ENCODE measurements at places on chromosomes 7 and 10.

DNA sequence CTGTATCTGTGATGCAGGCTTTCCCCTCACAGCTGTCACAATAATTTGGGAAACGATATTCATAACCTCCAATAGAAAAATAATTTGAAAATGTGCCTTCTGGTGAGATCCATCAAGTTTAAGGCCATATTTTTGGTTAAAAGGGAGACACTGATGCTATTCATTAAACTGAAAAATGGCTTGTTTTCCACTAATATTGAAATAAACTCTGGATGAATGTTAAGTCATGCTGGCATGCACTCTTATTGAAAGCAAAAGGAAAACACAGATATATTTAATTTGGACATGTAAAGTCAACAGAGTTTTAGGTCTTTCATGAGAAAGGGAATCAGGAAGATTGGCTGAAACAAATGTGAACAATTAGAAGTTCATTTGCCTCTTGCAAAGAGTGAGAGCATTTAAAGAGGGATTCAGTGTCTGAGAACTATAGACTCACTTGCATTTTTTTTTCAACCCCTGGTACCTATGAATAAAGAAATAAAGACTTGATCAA is 879.2 kb downstream of the LRMDA start:
- no peak for DNase-seq

DNA sequence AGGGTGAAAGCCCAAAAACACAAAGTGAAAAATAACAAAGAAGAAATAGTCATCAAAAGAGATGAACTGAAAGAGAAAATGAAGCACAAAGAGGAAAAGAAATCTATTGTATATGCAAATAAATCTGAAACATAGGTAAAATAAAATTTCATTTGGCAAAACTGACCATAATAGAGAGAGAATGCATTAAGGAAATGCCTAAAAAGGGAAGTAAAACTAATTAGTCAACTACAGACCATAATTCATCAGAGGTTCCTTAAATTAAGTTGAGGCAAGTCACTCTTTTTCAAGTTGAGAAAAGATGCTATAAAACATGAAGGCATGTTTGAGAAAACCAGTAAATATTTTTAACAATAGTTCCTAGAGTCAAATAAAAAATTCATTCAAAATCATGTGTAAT is 233.3 kb downstream of the LRRN3 start:
- DNase-seq: no peak

DNA sequence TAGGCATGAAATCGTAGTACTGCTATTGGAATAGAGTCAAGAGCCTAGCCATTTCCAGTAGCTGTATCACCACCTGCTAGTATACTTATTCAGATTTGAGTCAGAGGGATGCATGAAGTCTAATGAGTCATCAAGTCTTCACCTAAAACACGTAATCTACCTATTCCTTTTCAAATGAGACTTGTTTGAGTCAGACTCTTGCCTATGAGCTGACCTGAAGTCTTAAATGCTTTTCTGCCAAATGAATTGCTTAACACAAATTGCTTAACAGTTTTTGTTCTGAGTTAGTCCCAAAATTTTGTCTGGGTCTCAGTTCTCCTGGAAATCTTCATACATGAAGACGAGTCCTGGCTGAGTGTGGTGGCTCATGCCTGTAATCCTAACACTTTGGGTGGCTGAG is 165.2 kb downstream of the GNAT3 start:
- no peak for DNase-seq

DNA sequence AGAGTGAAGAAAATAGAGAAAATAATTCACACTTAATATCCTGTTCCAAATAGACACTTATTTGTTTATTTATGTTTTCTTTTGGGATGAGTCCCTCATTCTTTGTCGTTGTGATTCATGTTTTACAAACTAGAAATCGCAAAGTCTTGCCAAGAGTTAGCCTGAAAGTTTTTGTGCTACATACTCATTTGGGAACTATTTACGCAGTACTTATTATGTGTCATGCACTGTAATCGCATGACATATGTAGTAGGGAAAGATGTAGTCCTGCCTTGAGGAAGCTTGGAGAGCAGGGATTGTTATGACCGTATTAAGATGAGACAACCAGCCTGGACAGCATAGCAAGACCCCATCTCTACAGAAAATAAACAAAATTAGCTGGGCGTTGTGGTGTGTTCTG is 189.3 kb downstream of the ABCA13 start:
- DNase-seq: no peak

GRCh38 chr10:19815731-19816410 is 361 bp upstream of the PLXDC2 start:
- DNase-seq: no peak

DNA sequence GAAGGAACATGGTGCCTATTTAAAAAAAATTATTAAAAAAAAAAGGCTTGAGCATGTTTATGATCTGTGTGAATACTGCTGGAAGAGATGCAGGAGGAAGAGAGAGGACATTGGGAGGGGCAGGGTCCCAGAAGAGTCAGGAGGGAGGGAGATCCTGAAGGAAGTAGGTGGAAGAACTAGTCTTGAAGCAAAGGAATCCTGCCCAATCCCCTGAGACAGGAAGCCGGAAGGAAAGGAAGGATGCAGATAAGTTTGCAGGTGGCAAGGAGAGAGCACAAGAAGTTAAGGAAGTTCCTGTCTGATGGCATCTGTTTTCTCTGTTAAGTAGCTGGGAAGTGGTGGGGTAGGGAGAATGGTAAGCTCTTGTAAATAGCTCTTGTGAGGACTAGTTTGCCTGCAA is 318.5 kb downstream of the DOCK4 start:
- DNase-seq: no peak

DNA sequence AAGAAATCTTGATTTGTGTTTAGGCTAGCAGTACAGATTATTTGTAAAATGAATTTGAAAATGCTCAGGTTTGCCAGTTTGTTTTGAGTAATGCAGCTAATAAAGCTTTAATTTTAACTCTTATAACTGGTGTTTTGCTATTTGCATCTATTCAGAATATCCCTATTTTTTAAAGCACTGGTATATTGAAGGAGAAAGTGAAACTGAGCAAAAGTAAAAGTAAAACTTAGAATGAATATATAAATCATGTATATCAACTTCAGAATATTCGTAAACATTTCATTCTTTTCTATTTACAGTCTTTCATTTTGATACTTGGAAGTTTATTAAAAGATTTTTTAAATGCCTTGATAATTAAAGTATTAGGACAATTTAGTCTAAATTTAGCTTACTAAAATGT is 26.2 kb downstream of the TASOR2 start:
- DNase-seq: no peak

- DNase-seq: no peak
Measured at GRCh38 chr10:76950354-76950753, 687.3 kb downstream of the KCNMA1 start.

DNA sequence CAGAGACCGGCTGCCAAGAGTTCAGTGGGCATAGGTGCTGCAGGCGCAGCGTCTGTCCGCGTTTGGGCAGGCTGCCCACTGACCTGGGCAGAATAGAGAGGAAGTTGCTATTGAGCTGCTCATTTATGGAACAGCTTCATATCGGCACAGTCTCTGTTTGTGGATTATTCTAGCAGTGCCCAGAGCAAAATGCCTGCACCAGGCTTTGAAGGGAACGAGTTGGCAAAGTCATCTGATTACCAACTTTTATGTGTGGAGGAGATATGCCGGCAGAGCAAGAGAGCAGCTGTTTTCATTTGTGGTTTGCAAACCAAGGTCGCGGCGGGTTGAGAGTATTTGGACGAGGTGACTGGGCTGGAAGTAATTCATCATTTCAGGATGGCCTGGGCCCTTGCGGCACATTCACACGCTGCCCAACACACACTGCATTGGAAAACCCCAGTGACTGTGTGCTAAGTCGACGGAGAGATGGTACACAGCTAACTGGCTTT is 228.5 kb downstream of the TCERG1L start:
- no peak for DNase-seq

DNA sequence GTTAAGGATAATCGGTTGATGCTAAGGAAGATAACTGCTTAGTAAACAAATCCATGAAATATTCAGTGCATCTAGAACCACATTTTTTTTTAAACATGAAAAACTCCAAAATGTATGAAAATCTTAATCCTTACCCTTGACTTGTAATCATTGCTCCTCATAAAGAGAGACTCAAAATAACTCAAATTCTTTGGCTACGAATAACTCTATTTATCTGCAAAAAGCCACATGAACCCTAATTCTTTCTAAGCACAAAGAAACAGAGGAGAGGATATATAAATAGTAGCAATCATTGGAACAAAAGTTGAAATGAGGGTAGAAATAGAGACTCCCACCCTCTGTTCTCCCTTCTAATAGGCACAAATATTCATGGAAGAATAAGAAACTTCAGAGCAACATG is 40.2 kb downstream of the ANK3 start:
- no peak for DNase-seq

DNA sequence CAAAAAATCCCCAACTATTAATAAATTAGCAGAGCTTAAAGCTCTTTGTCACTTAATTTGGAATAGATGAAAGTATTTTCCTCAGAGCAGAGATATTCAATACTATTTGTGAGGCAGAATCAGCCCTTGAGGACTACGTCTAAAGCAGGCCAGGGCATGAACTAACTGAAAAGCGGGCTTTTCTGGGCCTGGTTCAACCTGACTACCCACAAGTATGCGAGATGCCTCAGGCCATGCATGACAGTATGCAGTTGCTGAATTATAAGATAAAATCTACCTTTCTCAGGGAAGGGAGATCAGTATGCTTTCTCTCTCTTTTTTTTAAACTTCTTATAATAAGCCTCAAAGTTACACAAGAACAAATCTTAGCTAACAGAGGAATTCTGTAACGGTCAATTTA is 20.1 kb downstream of the TMEM168 start:
- DNase-seq: no peak

DNA sequence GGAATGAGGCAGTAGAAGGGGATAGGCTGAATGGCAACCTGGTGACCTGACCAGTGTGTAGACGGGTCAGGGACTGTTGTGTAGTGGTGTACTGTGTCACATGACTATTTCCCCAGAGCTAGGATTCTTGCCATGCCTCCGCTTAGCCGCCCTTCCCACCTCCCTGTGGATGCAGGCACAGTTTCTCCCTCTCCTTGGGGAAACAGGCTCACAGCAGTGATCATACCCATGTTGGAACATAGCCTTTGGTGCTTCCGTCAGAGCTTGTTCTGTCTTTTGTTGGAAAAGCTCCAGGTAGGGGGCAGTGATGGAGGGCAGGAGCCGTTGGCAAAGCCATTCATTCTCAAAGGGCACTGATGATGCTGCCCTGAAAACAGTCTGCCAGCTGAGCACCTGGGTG is 44.3 kb downstream of the OGDH start:
- DNase-seq: no peak

GRCh38 chr7:34659472-34660075 is 1.6 kb downstream of the NPSR1 start:
- DNase-seq: no peak

DNA sequence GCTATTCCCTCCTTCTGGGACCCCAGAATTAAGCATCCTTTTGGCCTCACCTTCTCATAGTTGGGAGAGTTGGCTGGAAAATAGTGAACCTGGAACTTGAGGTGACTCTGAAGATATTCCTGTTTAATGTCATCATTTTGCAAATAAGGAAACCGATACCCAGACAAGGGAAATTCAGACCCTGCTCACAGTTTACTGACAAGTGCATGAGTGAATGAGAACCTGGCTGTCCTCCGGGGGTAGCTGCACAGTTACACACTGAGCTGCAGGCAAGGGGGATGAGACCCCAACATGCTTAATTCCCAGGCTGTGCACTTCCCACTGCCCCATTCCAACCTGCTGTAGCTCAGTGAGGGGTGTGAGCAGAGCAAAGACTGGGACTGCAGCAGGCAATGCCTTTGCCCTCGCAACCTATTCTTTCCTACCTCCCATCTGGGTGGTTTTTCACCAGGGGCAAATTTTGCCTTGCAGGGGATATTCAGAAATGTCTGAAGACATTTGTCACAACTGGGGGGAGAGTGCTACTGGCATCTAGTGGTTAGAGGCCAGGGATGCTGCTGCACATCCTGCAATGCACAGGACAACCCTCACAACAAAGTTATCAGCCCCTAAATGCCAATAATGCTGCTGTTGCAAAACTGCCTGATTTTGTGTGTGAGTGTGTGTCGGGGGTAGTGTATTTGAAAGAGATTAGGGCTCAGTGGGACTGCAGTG is 136.2 kb downstream of the SORCS3 start:
- no peak for DNase-seq

DNA sequence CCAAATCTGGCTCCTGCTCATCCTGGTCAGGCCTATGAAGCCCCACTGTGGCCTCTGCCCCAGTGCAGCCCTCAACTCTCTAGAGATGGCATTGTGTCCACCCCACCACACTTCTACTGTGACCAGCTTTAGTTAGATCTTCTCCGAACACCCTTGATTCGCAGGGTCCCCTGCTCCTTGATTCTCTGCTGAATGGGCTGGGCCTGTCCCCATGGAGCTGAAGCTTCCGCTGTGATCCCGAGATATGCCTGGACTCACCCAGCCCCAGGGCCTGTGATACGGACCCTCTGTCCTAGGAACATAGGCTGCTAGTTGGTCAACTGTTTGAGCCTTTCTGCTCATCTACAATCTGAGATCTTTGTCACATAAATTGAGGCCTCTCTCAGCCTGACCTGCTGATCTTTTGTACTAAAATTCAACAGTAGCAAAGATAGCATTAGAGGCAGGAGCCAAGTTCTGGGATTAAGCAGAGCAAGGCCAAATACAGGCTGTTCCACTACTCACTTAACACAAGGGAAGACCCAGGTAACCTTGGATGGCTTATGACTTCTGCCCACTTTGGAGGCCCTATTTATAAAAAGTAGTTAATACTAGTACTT is 6.5 kb upstream of the PPIF start:
- no peak for DNase-seq

- no peak for DNase-seq
Measured at GRCh38 chr10:77157248-77158019, 480.2 kb downstream of the KCNMA1 start.

GRCh38 chr7:127393368-127394058 is 1.0 kb upstream of the ZNF800 start:
- no peak for DNase-seq

DNA sequence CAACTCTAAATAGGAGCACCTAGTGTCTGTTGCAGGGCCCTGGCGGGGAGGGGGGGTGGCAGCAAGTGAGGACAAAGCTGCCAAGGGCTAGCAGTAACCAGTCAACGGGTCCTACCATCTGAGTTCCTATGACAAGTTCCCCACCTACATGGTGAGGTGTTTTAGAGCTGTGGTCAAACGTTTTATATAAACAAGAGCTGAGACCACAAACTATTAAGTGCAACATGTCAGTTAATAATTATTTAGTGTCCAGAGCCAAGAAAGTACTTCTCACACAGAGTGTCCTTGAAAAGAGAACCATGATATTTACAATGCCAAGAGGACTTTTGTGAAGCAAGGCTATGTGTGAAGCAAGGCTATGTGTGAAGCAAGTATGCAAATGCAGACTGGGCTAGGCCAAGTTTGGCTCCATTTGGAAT is 434.7 kb downstream of the TNS3 start:
- no peak for DNase-seq
